ENCODE measurements at places on chromosomes 3 and 15.
A peak's percentile ranks its signal among the peaks of the same experiment; 100 is the strongest.

DNA sequence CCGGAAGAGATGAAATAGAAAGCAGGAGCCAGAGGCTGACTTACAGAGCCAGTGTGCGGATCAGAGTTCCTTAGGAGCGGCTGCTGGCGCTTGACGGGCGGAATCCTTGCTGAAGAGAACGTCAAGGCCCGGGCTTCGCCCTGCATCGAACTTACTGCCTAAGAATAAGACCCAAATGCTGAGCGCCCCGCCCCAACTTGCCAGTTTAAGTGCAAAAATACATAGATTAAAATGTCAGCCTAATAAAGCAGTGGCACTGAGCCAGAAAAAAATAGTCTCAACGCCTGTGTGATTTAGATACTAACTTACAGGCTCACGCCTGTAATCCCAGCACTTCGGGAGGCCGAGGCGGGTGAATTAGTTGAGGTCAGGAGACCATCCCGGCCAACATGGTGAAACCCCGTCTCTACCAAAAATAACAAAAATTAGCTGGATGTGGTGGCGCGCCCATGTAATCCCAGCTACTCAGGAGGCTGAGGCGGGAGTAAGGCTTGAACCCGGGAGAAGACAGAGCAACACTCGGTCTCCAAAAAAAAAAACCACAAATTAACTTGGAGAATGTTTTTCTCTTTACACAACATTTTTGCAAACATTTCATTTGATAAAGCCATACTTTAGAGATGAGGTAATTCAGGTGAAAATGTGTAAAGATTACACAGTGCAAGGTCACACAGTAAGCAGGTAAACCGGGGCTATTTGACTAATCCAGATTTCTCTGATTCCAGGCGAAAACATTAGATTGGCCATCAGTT is 1.2 kb upstream of the UBP1 start:
- DNase-seq: no peak

GRCh38 chr3:170953229-170953628 is 44.8 kb upstream of the EIF5A2 start:
- DNase-seq: no peak

DNA sequence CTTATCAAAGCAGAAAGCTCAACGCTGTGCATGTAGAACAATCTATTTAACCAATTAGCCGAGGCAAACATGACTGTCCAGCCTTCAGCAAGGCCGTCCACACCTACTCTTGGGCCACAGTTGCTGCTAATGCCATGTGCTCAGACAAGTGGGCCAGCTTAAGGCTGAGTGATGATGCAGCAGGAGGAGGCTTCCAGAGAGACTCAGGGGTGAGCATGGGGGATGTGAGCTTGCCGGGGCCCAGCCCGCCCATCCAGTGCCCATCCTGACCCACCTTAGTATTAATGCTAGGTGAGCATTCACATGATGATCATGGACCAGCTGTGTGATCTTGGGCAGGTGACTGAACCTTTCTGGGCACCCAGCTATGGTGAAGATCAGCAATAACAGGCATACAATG is 150.1 kb downstream of the TPRA1 start:
- no peak for DNase-seq

DNA sequence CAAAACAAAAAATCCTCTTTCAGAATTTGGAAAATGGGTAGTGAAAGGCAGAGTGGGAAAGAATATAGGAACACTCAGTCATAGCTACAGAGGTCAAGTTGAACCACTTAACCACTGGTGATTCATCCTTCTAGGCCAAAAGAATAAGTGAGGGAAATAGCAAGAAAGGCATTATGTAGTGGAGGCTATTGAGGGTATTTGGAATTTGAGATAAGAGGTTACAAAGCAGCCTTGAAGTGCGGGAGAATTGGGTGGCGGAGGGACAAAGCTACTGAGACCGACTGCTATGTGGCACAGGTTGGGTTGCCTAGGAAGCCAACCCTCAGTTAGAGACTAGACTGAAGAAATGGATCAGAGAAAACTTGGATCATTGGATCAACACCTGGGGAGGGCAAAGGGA is 109.5 kb downstream of the SYNPR start:
- no peak for DNase-seq

- DNase-seq: no peak
Measured at GRCh38 chr15:63369781-63370180, 11.9 kb downstream of the CA12 start.

DNA sequence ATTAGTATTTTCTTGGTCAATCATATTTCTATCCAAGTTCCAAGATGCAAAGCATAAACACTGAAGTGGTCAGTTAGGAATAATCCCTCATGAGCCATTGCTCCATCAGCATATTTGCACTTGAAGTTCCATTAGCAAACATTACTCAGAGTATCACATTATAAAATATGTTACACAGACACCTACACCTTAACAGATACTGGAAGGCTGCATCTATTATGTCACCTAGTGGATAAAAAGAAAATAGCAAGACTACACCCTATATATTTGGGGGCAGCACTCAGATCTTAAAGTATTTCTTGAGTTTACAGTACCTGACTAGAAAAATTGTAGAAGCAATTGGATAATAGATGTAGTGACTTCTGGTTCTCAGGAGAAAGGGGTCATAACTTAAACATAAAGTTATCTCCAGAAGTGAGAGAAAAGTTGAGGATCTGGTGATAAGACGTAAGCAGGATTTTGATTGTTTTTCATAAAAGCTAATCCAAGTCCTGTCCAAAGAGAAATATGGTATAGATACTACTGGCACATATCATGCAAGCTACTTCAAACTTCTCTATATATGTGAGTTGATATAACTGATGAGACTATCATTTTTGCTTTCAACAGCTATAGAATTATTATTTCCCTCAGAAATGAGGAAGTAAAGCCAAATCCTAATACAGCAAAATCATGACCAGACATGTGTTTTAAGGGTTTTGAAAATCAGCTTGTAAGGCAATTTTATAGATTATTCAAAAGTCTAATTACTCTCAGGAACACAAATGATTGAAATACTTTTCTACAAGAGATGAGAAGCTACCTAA is 422.2 kb downstream of the GBE1 start:
- no peak for DNase-seq

DNA sequence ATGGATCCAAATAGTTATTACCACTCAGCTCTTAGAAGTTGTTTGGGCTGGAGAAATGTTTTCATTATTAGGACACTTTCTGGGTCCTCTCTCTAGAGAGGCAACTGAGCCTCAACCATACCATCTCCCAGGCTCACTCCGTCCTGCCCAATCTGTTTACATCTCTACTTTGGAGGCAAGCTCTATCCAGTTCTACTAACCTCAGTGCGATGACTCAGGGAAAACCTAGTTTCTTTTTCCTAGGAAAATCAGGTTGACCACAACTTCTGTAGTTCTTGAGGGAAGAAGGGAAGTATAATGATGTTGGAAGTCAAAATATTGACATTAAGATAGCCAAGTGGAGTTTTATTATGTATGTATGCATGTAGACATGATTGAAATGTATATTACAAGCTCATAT is 40.4 kb downstream of the LPP start:
- no peak for DNase-seq

GRCh38 chr15:66993874-66994696 is 71.3 kb upstream of the SMAD3 start:
- DNase-seq: no peak

DNA sequence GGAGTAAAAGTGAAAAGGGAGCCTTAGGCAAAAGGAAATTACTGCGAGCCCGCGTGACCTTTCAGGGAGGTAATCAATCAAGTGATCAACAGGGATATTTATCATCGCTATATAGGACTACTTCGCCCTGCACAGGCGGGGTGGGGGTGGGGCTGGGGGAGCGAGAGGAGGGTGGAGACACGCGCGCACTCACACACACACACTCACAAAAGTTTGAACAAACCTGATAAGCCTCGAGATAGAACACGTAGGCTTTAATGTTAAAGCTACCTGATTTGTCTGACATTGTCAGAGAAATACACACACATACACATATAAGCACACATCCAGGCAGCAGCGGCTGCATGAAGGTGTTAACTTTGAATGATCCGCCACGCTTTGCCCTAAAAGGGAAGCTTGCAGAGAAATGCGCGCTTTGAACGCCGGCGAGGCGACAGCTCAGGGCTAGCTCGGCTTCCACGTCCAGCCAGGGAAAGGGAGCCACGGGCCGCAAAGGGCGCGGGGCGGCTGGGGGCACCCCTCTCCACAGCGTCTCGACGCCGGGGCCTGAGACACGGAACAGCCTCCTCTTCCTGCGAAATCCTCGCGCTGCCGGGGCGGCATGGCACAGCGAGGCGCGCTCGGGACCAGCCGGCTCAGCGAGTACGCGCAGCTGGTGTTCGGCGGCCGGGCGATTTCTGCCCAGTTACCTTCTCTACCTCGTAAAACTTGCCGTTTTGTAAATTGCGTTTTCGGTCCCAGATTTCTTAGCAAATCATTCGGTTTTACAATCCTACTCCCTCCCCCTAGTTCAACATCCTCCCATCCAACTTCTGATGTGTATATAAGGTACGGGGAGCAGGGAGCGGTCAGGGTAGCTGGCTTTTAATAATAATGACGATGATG is 4.8 kb upstream of the MECOM start:
- DNase-seq: no peak

DNA sequence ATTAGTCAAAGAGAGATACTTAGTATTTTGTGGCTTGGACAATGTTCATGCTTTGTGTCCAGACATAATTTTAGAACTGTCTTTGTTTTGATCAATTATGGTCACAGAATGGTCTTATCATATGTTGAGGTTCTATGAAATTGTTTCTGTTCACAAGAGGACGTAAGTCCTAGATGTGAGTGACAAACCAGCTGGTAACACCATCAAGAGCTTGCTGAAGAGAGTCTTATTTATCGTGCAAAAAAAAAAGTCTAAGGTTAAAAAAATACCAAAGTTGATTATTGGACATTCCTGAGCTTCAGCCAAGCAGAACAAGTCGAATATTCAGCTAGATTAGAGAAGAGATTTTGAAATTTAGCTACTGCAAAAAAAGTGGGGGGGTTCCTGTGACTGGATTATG is 495.9 kb upstream of the NAALADL2 start:
- DNase-seq: no peak

DNA sequence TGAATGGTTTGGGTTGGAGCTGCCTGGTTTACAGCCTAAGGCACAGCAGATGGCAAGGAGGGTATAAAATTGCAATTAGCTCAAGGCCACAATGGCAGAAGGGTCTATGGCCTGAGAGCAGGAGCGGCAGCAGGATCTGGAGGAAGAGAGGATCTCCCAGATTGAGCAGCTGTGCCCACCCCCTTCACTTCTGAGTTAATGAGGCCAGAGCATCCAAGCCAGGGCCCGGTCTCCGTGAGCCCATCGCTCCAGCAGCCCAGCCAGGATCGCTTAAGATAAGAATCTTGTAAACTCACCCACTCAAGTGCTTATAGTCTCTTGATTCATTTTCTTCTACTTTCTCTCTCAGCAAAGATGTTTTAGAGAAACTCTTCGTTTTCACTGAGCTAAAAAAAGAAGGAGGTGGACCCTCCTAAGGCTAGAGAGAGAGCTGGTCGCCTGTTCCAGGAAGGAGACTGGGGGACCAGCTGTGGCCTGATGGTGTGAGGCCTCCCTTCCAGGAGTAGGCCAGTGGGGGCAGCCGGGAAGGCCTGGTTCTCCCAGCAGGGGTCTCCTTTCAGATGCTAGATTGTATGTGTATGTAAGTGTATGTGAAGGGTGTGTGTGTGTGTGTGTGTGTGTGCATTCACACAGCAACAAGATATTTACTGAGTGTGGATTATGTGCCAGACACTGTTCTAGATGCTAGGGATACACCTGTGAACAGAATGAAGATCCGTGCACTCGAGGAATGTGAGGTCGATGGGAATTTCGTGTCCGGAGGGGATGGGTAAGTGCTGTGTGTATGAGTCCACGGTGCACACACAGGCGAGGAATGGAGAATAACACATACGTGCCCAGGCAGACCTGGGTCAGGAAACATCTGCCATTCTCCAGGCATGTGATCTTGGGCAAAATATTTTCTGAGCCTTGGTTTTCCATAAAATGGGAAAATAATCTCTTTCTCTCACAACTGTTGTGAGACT is 18.6 kb downstream of the MAGEF1 start:
- DNase-seq: no peak

DNA sequence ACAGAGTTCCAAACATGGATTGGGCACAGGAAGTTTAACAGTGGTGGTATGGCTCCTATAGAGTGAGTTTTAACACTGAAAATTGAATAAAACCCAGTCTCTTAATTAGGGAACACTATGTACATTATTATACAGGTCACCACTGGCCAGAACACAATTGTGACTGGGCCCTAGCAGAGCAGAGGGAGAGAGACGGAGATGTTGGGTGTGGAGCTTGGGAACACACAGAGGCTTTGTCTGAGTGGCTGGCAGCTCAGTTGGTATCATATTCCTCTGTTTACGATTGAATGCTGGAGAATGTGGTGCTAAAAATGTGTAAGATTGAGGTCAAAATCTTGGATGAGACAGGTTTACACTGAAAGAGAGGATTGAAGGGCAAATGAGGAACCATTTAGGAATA is 6.8 kb upstream of the MOBP start:
- no peak for DNase-seq

GRCh38 chr3:42961633-42962032 is 17.5 kb upstream of the GASK1A start:
- DNase-seq: peak; percentile 15

DNA sequence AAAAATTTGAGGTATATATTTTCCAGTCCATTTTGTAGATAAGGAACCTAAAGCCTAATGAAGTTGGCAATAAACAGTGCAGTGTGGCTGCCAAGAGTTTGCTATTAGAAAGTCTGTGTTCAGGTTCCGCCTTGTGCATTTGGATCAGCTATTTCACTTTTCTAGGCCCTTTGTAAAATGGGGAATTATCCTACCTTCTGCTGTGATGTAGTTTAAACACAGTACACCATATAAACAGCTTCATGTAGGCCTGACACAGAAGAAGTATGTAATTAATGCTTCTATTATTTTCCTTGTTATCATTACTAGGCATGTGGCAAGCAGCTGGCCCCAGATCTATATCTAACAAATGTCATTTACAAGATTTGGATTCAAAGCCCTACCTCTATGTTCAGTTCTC is 456.3 kb downstream of the GABRG3 start:
- no peak for DNase-seq

DNA sequence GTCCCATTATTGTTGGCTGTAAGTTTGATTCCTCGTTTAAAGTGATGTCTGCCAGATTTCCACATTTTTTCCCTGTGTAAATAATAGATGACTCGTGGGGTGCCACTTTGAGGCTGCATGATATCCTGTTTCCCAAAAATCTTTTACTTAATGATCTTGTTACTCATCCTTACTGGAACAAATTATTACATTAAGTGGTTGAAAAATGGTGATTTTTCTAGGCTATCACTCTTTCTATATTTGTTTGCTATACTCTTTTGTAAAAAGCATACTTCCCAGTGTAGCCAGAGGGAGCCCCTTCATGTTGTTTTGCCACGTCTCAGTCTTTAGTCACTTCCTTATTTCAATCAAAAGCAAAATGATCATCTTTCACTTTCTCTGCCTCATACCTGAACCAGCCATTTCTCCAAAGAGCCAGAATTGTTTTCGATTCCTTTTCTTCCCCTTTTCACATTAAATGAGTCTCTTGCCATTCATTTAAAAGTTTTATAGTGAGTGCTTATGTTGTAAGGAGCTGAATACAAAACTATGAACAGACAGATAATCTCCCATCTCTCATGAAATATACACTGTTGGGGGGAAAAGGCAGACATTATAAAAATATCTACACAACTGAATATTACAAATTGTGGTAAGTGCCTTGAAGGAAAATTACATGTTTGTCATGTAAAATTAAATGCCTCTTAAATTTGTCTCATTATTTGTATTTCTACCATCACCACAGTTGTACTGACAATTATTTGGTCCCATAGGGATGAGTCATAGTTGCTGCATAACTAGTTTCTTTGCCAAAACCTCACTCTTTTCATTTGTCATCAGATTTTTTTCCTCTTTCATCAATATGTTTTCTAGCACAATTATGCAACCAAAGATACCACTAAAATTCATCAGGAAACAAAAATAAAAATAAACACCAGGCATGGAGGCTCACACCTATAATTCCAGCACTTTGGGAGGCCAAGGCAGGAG is 41.5 kb downstream of the ADGRG7 start:
- DNase-seq: no peak
